ENCODE measurements at places on chromosomes 11 and 22.

DNA sequence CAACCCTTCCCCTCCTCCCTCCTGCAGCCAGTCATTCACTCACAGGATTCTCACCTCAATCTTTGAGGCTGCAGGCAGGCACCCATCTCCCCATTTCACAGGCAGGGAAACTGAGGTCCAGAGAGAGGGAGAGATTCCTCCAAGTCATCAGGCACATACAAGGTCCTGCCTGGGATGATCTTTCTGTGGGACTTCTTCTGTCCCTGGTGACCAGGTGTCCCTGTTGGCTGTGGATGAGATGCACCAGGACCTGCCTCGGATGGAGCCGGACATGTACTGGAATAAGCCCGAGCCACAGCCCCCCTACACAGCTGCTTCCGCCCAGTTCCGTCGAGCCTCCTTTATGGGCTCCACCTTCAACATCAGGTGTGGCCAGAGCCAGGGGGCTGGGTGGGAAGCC, 7.8 kb downstream of the FTH1 start:
- no peak for DNase-seq

DNA sequence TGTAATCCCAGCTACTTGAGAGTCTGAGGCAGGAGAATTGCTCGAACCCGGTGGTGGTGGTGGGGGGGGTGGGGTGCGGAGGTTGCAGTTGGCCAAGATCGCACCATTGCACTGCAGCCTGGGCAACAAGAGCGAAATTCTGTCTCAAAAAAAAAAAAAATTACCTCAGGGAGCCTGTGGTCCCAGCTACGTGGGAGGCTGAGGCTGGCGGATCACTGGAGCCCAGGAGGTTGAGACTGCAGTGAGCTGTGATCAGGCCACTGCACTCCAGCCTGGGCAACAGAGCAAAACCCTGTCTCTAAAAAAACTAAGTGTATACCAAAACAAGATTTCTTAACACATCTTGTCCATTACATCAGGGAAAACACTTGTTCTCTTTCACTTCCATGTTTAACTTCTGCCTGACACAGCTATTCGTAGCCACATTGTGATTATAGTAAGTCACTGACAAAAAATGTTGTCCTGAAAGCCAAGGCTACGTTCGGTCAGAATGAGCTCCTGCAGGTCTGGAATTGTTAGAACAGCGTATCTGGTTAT, 1.4 kb downstream of the TMEM80 start:
- no peak for DNase-seq

DNA sequence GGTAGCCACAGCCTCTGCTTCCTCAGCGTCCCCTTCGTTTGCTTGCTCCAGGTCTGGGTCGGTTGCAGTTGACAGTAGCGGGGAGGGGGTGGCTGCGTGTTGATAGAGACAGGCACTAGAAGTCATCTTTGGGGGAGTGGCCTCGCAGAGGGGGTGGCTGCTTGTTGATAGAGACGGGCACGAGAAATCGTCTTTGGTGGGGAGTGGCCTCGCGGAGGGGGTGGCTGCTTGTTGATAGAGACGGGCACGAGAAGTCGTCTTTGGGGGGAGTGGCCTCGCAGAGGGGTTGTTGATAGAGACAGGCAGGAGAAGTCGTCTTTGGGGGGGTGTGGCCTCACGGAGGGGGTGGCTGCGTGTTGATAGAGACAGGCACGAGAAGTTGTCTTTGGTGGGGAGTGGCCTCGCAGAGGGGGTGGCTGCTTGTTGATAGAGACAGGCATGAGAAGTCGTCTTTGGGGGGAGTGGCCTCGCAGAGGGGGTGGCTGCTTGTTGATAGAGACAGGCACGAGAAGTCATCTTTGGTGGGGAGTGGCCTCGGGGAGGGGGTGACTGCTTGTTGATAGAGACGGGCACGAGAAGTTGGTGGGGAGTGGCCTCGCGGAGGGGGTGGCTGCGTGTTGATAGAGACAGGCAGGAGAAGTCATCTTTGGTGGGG, 328.3 kb downstream of the TBC1D22A start:
- DNase-seq: peak; percentile 6

DNA sequence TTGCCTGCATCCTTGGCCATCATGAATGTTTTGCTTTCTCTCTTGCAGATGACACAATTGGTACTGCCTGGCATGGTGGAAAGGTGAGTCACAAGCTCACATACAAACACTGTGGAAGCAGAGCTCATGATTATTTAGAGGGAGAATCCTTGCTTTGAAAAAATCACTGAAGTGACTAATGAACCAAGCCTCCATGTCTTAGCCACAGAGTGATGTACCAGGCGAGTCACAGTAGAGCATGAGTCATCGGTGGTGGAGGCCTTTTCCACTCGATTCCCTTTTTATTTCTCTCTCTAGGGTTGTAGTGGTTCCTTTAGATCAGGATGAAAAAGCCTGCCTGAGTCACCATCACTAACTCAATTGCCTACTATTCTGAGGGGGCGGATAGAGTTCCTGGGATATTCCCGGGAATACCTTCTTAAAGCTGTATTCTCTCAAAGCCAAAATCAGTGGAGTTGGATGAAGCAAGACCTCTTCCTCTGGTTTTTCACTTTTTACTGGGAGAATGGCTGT, 49.6 kb upstream of the ALKBH3 start:
- peak; percentile 98 for DNase-seq

GRCh38 chr11:22084564-22084963, 108.3 kb upstream of the ANO5 start:
- DNase-seq: no peak

DNA sequence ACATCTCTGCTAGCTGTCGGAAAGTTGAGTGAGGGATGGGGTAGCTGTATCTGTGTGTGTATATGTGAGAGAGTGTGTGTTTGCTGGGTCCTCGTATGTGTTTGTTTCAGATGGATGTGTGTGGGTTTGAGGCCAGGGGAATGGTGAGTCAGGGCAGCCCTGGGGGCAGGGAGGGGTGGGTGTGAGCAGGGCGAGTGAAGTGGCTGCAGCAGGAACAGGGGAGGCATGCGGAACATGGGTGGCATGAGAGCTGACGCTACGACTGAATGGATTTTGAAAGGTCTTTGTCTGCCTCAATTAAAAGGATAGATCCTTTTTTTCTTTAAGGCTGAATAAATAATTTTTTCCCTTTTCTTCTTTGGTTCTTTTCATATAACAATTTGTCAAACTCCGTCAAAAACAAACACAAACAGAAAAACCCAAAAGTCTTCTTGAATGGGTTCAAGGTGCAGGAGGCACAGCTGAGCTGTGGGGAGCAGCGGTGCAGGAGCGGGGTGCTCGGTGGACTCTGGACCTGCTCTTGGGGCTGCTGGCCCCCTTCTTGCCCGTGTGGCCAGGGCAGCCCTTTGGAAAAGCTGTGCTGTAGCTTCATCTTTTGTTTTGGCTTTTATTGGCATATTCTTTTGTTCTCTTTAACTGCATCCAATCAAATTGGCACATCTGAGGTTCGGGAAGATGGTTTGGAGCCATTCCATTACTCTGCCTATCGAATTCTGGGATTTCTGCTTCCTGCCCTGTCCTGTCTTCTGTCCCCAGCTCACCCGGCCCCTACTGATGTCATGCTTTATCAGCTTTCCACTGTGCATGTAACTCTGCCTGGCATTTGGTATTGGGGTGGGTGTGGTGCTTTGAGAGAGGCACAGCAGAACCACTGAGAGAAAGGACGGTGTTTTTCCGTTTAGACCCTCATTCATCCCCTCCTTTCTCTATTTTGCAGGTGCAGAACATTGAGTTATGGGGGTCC, 80.1 kb downstream of the ADAMTS15 start:
- no peak for DNase-seq

DNA sequence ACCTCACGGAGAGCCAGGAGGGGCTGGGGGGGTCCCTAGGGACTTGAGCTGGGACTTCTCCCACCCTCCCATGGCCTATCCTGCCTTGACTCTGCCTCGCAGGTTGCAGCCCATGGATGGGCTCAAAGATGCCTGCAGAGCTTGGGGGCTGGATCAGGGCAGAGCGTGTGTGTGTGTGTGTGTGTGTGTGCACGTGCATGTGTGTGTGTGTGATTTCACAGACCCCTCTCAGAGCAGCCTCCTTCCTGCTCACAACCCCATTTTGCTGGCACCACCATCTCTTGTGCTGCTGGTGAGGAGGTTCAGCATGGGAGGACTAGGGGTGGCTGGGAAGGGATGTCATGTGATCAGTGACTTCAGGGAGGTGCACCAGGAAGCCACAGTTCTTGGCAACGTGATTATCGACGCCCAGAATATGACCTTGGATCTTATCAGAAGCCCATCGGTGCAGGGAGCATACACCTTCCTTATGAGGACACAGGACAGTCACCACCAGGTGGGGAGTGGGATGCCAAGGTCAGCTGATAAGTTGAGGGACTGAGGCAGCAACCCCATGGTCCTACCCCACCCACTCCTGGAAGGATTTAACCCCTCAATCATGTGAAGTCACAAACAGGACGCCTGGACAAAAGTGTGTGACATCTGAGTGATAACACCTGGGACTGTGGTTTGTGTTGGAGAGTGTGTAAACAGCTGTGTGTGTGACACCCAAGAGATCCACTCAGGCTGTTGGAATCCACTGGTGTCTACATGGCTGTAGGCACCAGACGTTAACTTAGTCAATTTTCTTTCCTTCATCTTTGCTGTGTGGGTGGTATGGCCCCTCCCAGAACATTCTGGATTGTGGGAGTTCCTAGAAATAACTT, 1.8 kb upstream of the NAALADL1 start:
- no peak for DNase-seq

DNA sequence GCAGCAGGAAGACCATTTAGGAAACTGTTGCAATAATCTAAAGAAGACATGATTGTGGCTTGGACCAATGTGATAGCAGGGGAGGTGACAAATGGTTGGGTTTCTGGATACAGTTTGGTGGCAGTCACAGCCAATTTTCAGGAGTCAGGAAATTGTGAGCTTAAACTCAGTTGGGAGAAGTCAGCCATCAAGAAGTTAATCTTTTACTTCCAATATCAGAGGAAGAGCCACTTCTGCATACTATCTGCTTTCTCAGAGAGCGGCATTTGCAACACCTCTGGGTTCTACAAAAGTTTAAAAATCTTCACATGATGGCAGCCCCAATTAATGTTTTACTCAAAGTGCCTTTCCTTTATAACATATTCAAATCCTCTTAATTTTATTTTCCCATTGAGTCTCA, 33.7 kb upstream of the PDE3B start:
- DNase-seq: no peak

DNA sequence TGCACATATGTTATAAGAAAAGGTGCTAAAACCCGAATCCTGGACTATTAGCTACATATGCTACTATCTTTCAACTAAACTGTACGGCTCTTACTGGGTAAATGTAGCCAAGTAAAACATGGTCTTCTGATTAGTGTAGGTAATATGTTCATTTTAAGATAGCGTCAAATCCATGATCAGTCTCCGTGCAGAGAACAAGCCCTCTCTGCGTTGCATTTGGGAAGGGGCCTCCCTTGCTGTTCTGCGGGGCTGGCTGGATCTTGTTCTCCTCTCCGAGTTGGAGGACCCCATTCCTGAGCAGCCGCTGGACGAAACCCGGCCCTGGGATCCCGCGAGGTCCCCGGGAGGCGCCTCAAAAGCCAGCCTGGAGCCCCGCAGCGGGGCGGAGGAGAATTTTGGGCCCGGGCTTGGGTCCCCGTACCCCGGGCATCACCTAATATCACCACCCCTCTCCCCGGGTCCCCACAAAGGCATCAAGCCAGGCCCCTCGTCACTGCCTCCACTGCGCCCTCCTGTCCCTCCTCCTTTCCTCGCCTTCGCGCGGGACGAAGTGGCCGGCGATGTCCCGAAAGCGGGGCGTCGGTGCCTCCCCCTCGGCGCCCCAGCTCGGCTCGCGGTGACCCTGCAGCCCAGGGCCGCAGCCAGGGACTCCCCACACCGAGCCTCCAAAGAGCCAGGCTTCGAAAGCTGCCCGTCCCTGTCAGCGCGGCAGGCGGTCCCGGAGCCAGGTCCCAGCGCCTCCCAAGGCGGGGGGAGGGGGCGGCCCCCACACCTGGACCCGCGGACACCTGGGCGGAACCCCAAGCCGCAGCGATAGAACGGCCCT, 54.5 kb upstream of the FBXO3 start:
- DNase-seq: no peak

- no peak for DNase-seq
Measured at GRCh38 chr11:69504576-69505335, 23.3 kb downstream of the LINC01488 start.

DNA sequence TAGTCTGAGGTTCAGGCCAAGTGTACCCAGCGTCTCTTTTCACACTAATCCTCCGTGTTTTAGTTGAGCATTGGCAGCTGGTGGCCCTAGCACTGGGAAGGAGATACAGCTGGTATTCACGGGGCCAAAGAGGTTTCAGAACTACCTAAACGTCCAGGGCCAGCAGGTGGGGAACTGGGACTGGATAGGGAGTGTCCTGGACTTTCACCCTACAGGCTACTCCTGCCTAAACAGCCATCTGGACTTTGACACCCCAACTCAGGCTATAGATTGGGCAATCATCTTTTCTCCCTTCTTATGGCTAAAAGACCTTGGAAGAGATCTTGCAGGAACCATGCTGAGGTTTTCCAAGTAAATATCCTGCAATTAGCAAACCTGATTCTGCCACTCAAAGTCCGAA, 2.8 kb downstream of the SPON1 start:
- DNase-seq: no peak

DNA sequence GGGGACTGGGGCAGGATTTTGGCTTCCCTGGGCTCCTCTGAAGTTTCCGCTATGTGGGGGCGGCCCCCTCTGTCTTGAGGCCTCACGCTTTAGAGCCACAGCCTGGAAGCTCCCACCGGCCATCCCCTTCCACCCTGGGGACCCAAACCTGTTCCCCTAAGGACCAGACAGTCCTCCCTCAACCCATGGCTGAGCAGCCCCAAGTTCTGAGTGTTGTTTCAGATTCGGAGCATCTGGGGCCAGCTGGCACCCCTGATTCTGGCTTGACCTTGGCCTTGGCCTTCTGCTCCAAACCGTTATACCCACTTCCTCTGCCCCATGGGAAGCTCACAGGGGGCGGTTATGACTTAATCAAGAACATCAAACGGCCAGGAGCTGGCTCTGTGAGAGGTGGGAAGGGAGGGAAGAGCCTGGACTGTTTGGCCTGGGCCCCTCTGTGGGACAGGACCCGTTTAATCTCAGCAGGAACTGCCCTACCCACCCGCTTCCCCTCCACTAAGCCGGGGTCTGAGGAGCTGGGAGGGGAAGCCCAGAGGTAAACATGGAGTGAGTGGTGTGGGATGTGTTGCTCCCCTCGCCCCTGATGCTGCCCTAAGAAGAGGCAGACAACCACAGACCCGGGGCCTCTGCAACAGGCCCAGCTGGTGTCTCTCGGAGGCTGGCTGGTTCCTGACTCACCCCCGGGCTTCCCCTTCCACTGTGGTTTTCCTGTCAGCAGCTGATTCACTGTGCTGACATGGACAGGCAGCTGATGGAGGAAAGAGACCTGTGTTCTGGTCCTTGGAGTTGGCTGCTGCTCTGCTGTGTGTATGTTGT, 3.4 kb downstream of the CD82 start:
- peak; percentile 86 for DNase-seq

DNA sequence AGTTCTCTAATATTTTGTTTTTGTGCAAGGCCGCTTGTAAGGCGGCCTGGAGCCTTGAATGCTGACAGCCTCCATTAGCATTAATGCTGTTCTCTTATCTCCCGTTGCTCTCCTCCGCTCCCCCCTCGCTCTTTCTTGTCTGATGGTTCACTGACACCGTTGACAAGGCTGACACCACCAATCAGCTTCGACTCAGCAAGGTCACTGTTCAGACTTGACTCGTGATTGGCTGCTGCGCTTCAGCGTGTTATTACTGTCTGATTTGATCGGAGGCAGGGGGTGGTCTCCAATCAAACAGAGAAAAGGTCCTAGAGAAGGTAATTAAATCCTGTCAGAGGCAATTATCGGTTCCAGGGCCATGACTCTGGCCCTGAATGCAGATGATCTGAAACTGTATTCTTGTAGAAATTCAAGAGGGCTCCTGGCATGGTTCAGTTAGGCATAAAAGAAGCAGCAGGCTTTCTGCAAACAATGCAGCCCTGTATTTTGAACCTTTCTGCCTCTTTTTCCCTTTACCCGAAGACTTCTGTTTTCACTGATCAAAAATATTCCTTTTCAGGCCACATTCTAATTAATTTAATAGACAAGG, 49.3 kb upstream of the MPPED2 start:
- DNase-seq: peak; percentile 34

All from lung microvascular endothelial cell (primary cell).